Caudate nucleus (tissue), 63 donors: ENCODE measurements at places on chromosomes 13 and 19.

GRCh38 chr19:15251749-15252397 lies 19.6 kb upstream of the EPHX3 start:
- peak; percentile 11 for DNase-seq

DNA sequence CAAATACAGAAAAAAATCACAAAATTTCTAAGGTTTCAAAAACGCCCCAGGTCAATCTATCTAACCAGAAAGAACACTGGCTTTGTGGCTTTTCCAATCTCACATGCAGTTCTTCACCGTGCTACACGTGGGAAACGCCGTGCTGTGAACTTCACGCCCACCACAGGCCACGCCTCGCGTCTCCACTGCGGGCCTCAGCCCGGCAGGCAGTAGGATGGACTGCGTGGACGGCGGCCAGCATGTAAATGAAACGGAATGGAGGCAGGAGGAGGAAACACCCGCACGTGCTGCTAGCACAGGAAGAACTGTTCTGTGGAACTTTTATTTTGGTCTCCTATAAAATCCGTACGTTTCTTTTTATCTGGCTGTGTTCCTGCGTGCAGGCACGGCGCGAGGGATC lies 23.8 kb downstream of the ZNF787 start:
- DNase-seq: no peak

- DNase-seq: no peak
Observed at GRCh38 chr19:10105509-10106099, 558 bp upstream of the PPAN start.

- no peak for DNase-seq
Observed at GRCh38 chr13:58238972-58239773, 607.6 kb downstream of the PCDH17 start.

- DNase-seq: no peak
Observed at GRCh38 chr13:46166224-46166584, 15.8 kb downstream of the LCP1 start.

DNA sequence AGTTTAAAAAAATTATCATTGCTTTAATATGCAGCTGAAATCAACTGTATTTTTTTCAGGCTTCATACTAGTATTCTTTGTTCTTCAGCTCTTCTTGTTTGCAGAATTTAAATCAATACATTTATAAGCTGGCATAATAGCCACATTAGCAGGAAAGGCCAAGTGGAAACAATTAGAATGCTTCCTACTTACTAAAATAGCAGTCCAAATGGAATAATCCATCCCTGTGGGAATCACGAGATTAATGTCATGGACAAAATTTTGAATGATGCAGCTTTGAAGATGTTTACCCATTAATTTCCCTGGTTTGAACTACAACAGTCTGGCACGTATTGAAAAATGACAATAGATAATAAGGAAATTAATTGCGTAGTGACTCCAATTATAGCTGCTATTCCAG lies 2650.8 kb downstream of the PCDH9 start:
- no peak for DNase-seq

DNA sequence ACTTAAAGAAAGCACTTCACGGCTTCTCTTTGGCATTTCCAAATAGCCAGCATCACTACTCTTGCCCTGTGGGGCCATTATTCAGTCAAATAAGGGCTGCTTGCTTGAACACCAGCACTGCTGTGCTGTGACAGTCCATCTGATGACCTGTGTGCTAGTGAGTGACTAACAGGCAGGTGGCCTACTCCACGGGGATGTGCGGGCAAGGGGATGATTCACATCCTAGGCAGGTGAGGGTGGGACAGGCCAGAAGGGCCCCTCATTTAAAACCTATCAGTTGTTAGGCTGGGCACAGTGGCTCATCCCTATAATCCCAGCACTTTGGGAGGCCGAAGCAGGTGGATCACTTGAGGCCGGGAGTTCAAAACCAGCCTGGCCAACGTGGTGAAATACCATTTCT lies 8.2 kb downstream of the CCNE1 start:
- DNase-seq: no peak

- DNase-seq: no peak
Observed at GRCh38 chr13:51553531-51553930, 30.7 kb upstream of the WDFY2 start.

GRCh38 chr19:58009666-58010301 lies 7.2 kb upstream of the ZNF606 start:
- DNase-seq: peak; percentile 93

GRCh38 chr19:21883516-21883915 lies 47.5 kb upstream of the ZNF43 start:
- no peak for DNase-seq

GRCh38 chr19:57886046-57886445 lies 2.8 kb downstream of the ZNF814 start:
- DNase-seq: no peak

DNA sequence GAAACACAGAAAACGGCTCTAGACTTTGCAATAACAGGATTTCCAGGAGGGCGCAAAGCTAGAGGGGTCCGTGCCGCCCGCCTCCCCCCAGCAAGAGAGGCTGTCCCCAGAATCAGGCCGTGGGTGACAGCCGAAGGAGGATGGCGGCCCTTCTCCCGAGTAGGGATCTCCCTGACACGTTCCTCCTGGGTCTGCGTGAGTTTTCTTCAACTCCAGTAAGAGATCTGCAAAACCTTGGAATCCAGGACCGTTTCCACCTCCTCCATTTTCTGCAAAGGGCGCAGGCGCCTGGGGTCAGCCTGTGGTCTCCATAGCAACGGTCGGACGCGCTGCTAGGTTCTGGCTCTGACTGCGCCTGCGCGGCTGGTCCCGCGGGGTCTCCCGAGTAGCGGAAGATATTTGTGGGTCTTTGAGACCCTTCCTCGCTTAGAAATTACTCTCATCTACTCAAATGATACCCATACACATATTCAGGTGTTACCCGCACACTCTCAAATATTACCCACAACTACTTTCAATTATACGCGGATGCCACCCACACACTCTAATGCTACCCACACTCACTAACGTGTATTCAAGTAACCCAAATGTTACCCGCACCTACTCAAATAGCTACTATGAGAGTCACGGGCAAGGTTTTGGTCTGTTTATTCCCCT lies 2.1 kb downstream of the PNMA8C start:
- peak; percentile 52 for DNase-seq
